Mesothelial cell of epicardium (in vitro differentiated cells): ENCODE measurements at places on chromosomes 3 and 15.

DNA sequence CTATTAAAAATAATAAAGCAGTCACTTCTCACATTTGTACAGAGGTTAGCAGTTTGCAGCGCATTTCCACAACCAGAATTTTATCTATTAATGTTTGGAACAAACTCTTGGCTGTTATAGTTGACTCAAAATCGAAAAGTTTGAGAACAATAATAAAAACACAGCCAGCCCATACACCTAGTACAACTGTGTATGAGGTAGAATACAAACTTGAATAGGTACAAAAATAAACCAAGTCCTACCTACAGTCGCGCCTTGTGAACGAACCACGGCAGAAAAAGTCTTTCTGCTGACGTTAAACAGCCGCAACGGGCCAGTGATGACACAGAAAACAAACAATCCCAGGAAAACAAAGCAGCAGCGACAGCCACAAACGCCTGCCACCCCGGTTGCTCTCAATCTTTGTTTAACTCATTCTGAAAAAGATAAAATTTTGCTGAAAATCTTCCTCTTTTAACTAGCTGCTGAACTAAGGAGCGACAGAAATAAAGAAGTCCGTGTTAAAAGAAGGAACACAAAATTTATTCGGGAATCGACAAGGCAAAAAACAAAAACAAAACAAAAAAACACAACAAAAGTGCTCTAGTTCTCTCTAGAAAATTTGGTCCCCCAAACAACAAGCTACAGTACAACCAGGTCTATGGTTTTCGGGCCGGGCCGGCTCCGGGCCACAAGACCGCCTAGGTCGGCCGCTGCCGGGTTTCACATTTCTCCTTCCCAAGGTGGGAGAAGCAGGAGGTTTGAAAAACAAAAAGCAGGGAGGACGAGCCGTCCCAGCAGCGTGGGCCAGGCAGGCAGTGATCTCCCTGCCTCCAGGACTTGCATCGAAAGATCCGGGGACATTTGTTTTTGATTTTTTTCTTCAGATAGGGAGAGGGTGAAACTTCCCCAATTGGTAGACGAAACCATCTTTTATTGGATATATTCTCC lies 2.9 kb downstream of the FOXL2 start:
- DNase-seq = no peak

DNA sequence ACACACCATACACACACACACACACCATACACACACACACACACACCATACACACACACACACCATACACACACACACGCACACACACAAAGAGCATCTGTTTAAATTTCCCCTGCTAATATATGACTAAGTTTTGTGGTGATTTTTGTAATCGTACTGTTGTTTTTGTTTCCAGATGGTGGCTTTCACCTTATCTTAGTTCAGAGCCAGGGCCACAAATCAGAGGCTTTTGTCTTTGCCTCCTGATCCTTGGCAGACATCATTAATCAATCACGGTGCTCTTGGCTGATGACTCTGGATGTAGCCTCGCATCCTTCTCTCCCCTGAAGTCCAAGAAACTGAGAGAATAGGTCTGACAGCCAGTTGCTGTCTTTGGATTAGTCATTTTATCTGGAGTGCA lies 52.1 kb downstream of the EDEM1 start:
- DNase-seq = no peak

DNA sequence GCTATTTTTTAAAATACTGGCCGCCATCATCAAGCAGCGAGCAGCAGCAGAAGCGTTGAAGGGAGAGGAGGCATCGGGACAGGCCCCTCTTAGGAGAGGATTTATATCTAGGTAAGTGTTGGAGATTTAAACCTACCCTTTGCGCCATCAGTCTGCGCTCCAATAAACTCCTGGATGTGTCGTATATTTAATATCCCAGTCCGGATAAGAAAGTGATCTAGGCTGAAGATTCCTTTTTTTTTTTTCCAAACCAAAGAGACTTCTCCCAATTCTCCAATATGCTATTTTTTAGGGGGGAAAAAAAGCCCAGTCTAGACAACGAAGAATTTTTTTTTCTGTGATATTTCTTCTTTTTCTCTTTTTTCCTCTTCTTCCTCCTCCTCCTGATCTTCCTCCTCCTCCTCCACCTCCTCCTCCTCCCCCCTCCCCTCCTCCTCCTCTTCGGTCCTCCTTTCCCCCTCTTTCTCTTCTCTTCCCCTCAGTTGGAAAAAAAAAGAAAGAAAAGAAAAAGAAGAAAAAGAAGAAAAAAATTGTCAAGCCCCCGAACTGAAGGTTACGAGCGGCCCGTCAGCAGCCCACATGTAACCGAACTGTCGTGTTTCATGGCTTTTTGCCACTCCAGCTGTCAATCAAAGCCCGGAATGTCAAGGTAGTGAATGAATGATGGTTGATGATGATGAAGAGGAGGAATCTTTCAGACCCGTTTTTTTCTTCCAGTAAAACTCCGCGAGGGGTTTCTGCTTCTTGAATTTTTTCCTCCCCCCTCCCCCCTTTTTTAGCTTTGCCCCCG lies 835 bp downstream of the MEIS2 start:
- peak; percentile 59 for DNase-seq

DNA sequence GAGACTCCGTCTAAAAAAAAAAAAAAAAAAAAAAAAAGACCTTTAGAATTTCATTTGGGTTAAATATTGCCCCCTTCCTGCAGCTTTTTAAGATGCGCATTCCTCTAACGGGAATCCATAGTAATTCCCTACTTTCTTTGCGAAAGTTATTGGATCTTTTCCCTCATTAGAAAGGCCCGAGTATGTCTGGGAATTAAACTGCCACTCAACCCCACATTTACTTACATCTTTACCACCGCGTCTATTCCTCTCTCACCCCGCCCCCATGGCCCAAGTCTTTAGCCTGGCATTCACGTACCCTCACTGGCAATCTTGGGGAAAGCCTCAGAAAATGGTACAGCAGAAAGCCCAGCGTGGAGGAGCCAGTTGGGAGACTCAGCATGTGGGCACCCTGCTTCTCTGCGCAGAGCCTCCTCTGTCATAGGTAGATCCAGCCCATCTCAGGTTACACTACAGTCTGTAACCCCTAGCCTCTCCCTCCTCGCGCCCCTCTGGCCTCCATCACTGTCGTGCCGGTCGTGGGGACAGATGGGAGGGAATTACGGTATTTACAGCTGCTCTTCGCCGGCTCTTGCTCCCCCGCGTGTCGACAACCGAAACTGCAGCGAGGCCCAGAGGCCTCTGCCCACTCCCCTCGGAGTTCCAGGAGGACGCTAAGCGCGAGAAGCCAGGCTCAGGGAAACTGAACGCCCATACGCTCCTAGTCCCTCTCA lies 6.4 kb upstream of the ANKDD1A start:
- DNase-seq = peak; percentile 67

DNA sequence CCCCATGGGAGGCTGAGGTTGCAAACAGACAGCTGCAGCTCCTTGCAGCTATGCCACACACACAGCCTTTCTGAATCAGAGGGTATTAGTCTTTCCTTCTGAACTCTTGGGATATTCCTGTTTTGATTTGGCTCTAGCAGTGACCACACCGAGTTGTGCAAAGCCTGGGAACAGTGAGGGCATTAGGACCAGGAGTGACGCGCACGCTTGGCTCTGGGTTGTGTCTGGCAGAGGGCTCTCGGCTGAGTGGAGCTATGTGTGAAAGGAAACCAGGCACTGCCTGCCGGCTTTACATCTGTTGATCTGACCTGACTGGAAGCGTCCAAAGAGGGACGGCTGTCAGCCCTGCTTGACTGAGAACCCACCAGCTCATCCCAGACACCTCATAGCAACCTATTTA lies at the start of gene GALNT15:
Gene GALNT15 (plus strand): TSS at position 292 of the 400 bp plus-strand sequence. CDS start 472 bp downstream, outside the sequence.
- no peak for DNase-seq

- no peak for DNase-seq
Measured at GRCh38 chr15:65102912-65103311, 12.1 kb downstream of the UBAP1L start.
